Large intestine (tissue), 12 donors: ENCODE measurements at places on chromosomes 4 and X. TPM values are rescaled to one million over a fixed set of nuclear protein-coding genes. Genes with fewer than 3 reads are reported as not detected.

Gene CYTL1
- polyA plus RNA-seq, result 6.7 TPM

Gene PNMA6A
- polyA plus RNA-seq, result 11.9 TPM

Gene INTU
- polyA plus RNA-seq, result 7.7 TPM

Gene PF4V1
- polyA plus RNA-seq, result 0.24 TPM

Gene DCAF8L1
- polyA plus RNA-seq, result 0.01 TPM

Gene RRH
- 0.28 TPM for polyA plus RNA-seq

Gene RASGEF1B
- polyA plus RNA-seq, result 30.6 TPM

DNA sequence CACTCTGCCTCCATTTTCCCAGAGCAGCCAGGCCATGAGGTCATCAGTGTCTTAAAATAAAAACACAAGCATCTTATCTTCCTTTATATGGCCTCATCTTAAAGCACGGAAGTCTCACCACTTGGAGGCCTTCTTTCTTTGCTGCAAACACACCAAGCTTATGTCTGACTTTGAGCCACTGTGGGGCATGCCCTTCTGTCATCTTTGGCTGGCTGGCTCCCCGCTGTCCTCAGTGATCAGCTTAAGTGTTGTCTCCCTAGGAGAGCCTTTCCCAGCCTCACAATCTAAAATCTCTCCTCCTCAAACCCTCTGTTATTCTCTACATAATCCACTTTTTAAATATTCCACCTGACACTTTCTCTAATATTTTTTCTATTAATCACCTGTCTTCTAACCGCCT lies 191.6 kb upstream of the TTC29 start:
- no peak overlapping the region for H3K27ac ChIP-seq
- H3K4me3 ChIP-seq, result no peak overlapping the region
- no peaks in the 10 kb centered on the region for H3K4me1 ChIP-seq

GRCh38 chr4:69800599-69800998 lies 40.2 kb upstream of the SULT1B1 start:
- no peak for DNase-seq
- H3K36me3 ChIP-seq, result no peaks in the 10 kb centered on the region
- no peak overlapping the region for H3K4me3 ChIP-seq
- no peaks in the 10 kb centered on the region for H3K27me3 ChIP-seq
- no peak overlapping the region for H3K27ac ChIP-seq

- H3K4me3 ChIP-seq, result no peak overlapping the region
- no peaks in the 10 kb centered on the region for H3K27me3 ChIP-seq
- DNase-seq, result peak; percentile 36
- H3K27ac ChIP-seq, result no peak overlapping the region
- H3K4me1 ChIP-seq, result no peaks in the 10 kb centered on the region
- peaks cover 41% of the 10 kb centered on the region for H3K36me3 ChIP-seq
These were observed 75.6 kb downstream of the AFAP1 start for GRCh38 chr4:7863911-7864681.

DNA sequence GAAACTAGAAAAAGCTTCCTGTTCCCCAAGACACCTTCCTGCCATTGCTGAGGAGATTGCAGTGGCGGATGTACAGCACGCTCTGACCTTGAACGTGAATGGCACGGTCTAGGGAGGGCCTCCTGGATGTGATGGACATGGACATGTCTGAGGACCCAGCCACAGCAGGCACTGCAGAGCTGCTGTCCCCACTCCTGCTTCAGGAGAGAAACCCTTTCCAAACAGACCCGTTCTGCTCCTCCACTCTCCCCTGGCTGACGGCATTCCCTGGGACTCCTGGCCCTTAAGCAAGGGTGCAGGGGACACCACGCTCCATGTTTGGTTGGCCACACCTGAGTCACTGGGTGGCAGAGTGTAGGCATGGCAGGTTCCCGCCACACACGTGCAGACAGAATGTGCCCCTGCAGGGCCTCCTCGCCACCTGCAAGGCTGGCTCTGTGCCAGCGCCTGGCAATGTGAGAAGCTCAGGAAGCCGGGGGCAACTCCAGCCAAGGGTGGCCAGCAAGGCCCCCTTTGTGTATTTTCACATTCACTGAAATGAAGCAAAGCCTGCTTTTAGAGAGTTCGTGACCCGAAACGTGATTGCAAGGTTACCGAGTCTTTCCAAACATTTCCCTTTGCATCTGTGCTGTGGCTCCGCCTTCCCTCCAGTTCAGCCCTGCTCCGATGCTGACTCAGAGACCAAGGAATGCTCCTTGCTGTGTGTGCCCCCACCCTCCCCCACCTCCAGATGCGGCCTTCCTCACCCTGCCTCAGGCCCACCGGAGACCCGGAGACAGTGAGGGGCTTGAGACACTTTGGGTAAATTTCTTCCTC lies 46.1 kb downstream of the HTRA3 start:
- H3K27me3 ChIP-seq, result no peaks in the 10 kb centered on the region
- H3K4me1 ChIP-seq, result peaks cover 9% of the 10 kb centered on the region
- DNase-seq, result peak; percentile 64
- no peaks in the 10 kb centered on the region for H3K36me3 ChIP-seq
- H3K27ac ChIP-seq, result no peak overlapping the region
- H3K4me3 ChIP-seq, result no peak overlapping the region

DNA sequence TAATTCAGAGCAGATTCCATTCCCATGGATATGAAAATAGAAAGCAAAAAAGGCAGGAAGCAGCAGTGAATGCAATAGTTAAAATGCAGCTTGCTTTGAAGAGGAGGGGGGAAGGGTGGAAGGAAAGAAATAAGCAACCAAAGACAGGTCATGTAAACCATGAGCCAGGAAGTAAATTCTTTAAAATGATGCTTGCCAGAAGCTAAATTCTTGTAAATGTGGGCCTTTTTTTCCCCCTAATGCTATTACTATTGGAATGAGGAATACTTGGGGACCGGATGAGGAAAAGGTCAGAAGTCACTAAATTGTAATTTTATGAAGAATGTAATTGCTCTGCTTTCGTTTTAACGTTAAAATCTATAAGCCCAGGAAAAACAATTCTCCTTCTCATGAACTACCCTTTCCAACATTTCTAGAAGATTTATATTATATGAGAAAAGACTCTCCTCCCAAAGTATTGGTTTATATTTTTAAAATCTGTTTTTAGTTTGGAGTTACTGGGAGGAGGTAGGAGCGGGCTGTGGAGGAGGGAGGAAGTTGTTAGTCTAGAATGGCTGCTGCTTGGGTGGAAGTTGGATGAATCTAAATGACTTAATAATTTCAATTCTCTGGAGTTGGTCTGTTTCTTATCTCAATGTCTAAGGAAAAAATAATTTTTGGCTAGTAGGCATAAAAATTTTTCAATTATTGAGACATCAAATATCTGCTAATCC lies 77.6 kb upstream of the PCDH18 start:
- H3K36me3 ChIP-seq, result no peaks in the 10 kb centered on the region
- H3K4me3 ChIP-seq, result no peak overlapping the region
- no peaks in the 10 kb centered on the region for H3K27me3 ChIP-seq
- DNase-seq, result peak; percentile 28
- H3K4me1 ChIP-seq, result no peaks in the 10 kb centered on the region

- H3K4me1 ChIP-seq, result peaks cover 5% of the 10 kb centered on the region
- H3K36me3 ChIP-seq, result no peaks in the 10 kb centered on the region
- DNase-seq, result peak; percentile 27
- H3K4me3 ChIP-seq, result no peak overlapping the region
- H3K27ac ChIP-seq, result no peak overlapping the region
These were observed 169.8 kb upstream of the GALNT7 start for GRCh38 chr4:172998527-172999469.

GRCh38 chr4:128228845-128229795 lies 58.5 kb downstream of the PGRMC2 start:
- no peaks in the 10 kb centered on the region for H3K4me1 ChIP-seq
- no peak overlapping the region for H3K27ac ChIP-seq
- H3K4me3 ChIP-seq, result no peak overlapping the region
- H3K36me3 ChIP-seq, result no peaks in the 10 kb centered on the region
- no peaks in the 10 kb centered on the region for H3K27me3 ChIP-seq
- DNase-seq, result no peak

DNA sequence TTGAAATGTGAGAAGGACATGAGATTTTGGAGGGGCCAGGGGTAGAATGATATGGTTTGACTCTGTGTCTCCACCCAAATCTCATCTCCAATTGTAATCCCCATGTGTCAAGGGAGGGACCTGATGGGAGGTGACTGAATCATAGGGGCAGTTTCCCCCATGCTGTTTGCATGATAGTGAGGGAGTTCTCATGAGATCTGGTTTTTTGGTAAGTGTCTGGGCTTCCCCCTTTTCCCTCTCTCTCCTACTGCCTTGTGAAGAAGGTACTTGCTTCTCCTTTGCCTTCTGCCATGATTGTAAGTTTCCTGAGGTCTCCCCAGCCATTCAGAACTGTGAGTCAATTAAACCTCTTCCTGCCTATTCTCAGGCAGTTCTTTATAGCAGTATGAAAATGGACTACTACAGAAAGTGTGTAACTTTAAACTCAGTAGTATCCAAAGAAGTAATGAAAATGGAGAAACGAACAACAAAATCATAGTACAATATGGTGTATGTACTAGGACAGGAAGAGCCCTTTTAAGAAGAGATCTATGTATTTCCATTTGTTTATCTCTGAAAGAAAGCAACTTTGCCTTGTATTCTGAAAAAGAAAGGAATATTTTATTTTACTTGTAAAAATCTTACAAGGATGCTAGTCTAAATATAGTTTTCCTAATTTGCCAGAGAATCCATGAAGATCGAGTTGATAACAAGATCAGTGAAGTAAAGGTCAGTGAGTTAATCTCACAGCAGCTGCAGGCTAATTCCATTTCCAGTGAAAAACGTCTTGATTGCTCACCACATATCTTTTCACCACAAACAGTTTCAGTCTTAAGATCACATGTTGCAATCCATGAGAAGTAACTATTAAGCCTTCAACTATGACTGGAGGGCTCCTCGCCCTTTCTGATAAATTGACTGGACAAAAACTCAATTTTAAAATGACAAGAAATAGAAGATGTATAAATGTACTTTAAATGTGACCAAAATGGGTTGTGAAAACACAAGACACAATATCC lies 20.5 kb downstream of the PKD2 start:
- peaks cover 17% of the 10 kb centered on the region for H3K36me3 ChIP-seq
- peaks cover 7% of the 10 kb centered on the region for H3K4me1 ChIP-seq
- no peak overlapping the region for H3K4me3 ChIP-seq
- peak; percentile 67 for DNase-seq
- peak overlapping the region; percentile 86 for H3K27ac ChIP-seq

DNA sequence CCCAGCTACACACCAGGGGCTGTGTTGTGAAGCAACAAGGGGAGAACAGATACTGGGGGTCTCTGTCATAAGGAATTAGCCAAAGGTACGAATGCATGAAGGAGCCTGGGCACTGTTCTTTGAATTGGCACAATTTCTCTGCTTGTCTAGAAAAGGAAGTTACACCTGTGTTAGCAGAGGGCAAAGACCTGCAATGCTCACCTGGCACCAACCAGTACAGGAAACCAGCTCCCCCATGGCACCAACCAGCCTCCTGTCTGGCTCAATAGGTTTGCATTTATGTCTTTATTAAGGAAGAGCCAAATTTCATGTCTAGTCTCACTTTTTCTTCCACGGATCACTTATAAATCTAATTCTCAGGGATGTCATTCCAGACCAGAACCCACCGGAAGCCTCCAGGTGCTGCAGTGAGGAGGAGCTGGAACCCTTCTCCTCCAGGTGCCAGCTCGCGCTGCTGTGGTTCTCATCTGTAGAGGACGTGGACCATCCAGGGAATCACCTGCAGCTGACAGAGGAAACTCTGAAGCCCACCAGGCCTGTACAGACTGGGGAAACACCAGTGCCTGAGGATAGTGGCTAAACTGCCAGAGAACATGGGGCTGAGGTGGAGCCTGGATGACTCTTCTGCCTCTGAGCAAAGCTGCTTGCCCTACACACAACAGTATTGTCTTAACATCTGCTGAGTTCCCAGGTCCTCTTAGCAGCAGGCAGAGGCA lies 113.4 kb upstream of the TRIM2 start:
- no peak overlapping the region for H3K27ac ChIP-seq
- DNase-seq, result no peak
- H3K27me3 ChIP-seq, result no peaks in the 10 kb centered on the region
- no peak overlapping the region for H3K4me3 ChIP-seq
- H3K4me1 ChIP-seq, result no peaks in the 10 kb centered on the region
